Cortex of kidney (tissue), 1 donor: ENCODE measurements at places on chromosomes 6 and 20.

- DNase-seq: no peak
Observed at GRCh38 chr20:9578594-9578993, 64.2 kb downstream of the LAMP5 start.

DNA sequence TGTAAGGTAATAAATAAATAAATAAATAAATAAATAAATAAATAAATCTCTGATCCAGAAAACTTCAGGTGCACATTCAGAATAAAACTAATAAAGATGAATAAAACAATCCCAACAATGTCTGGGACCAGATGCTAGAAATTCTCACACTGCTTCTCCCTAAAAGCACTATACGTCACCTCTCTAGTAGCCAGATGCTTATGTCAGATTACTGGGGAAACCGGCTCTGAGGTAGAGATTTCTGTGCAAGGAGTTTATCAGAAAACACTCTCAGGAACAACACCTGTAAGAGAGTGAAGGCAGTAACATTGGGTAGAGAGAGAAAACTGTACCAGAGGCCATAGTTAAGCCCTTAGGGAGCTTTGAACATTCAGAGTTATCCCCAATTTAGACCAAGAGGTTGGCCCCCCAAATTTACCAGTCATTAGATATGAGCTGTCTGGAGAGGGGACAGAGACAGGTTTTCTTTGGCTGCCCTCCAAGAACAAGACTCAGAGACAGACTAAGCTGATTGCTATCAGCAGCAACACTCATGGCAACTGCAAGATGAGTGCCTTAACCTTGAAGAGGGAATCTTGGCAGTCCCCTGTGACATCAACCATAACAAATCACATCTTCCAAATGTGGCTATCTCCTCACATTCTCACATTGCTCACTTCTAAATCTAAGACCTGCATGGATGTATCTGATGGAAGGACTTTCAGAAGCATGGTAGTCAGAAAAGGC lies 151.2 kb upstream of the BMP5 start:
- DNase-seq: no peak

- DNase-seq: no peak
Observed at GRCh38 chr20:3492669-3493068, 21.9 kb downstream of the ATRN start.

DNA sequence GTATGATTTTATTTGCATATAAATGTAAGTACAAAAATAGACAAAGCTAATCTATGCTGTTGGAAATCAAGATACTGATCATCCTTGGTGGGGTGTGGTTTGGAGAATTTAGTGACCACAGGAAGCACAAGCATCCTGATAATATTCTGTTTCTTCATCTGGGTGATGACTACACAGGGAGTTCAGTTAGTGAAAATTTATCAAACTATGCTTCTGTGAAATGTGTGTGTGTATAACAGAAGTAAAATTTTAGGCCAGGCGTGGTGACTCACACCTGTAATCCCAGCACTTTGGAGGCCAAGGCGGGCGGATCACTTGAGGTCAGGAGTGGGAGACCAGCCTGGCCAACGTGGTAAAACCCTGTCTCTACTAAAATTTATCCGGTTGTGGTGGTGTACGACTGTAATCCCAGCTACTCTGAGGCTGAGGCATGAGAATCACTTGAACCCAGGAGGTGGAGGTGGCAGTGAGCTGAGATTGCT lies 20.6 kb downstream of the ENPP3 start:
- DNase-seq: no peak

DNA sequence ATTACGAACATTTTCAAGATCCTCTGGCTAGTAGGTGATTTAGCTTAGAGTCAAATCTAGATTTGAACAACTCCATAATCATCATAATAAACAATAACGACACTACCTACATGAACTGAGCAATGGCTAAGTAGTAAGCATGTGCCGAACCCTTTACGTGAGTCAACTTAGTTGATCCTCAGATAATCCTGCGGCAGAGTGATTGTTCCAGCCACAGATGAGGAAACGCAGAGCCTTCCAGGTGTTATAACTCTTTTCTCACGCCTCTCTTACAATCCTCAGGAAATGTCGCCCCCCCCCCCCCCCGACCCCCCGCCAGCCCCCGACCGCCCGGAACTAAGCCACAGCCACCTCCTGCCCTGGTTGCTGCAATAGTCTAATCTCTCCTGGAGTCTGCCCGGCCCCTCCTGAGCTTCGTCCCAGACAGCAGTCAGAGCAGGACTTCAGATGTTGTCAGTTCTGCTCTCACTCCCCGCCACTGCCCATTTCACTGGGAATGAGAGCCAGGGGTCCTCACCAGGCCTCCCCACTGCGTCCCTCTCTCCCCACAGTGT lies 141.5 kb upstream of the AGPAT4 start:
- no peak for DNase-seq

GRCh38 chr6:160258346-160259142 lies at the start of gene SLC22A2:
Gene SLC22A2, minus strand, starts transcription at chr6:160258821. Its CDS starts 64 bp downstream, at chr6:160258757.
- DNase-seq: no peak

DNA sequence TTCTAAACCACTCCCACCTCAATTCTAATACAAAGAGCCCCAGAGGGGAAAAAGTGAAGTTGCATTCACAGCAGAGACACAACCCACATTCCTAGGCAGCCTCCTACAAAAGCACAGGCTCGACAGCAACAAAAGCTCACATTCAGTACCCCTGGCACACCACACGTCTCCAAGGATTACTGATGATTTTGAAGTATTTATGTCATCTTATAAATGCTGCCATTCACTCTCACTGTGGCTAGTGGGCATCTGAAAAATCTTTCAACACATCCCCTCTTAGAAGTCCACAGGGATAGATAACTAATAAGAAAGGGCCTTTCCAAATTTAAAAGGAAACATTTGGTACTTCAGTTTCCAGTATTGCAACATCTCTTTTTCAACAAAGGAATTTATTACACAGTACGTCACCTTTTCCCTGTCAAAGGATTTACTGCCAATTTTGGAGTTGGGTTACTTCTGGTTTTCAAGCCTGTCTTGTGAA lies 146.7 kb downstream of the TASP1 start:
- no peak for DNase-seq

DNA sequence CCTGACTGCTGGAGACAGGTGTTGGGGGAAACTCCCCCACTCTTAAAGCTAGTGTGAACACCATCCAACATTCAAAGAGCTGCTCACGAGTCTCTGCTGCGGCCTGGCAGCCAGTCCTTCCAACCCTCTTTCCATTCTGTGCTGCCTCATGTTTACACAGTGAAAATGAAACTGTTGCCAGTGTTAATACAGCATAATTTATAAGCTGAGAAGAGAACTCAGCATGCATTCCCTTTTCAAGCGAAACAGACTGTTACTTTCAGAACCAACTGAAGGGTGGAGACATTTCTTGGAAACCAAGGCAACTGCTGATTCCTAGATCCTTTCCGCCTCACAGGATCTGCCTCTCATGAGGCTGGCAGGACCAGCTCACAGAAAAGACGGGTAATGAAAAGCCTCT lies 533.8 kb upstream of the ID4 start:
- DNase-seq: no peak

DNA sequence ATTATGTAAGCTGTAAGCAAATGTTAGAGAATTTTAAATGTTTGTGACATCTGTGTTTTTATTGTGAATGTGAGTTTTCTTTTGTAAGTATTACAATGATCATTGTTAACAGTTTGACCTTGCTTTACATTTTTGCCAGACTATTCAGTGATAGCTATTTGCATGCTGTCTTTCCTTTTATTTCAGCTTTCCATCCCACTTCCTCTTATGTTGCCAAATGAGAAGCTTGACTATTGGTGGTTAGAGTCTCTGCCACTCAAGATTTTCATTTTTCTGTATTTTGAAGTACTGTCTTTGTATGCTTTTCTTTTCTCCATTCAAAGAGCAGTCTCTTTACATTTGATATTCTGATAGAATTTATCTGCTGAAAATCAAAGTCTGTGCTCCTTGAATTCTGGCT lies 104.1 kb downstream of the PRIM2 start:
- no peak for DNase-seq

- no peak for DNase-seq
Observed at GRCh38 chr20:5927749-5928462, 22.4 kb downstream of the TRMT6 start.

- DNase-seq: no peak
Observed at GRCh38 chr6:1613688-1614447, 4.2 kb downstream of the FOXC1 start.

DNA sequence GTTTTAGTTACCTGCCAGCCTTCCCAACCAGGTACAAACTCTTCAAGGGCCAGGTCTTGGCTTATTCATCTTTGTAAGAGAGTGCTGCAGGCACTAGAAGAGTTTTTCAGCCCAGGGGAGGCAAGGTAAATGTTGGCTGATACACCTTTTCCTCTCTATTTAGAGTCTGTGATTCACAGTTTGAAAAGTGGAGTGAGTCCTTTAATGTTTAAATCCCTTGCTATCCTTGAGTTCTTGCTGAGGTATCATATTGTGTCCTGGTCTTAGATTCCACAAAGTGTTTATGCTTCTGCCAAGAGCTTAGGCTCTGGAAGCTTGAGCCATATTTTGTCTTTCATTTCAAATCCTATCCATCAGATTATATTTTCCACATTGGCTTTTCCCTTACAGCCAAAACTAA lies 52.8 kb upstream of the CITED2 start:
- no peak for DNase-seq

DNA sequence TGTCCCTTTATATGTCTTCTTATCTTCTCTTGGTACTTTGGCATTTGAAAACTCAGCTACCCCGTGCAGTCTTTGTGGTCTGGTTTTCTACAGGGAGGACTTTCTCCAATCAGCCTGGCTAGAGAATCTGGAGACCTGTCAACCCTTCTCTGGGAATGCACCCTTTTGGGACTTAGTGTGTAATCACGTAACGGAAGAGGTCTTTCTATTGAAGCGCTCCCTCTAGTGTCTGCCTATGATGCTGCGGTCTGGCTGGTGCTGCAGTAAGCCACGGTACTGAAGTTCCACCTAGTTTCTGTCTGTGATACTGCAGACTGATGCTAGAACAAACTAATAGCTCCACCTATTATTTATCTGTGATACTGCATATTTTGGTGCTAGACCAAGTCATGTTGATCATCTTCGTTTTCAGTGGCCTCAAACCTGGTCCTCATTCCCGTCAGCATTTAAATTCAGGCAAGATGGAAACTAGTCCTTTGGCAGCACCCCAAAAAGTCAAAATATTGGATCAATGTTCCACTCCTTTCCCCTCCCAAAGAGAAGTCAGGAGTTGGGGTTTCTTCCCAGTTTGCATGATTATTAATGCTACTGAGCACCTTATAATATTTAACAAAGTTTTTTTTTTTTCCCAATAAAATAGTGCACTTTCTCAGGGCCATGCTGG lies 12.5 kb upstream of the SIRPB2 start:
- no peak for DNase-seq

- DNase-seq: no peak
Observed at GRCh38 chr6:28675600-28675999, 149.9 kb downstream of the GPX5 start.

DNA sequence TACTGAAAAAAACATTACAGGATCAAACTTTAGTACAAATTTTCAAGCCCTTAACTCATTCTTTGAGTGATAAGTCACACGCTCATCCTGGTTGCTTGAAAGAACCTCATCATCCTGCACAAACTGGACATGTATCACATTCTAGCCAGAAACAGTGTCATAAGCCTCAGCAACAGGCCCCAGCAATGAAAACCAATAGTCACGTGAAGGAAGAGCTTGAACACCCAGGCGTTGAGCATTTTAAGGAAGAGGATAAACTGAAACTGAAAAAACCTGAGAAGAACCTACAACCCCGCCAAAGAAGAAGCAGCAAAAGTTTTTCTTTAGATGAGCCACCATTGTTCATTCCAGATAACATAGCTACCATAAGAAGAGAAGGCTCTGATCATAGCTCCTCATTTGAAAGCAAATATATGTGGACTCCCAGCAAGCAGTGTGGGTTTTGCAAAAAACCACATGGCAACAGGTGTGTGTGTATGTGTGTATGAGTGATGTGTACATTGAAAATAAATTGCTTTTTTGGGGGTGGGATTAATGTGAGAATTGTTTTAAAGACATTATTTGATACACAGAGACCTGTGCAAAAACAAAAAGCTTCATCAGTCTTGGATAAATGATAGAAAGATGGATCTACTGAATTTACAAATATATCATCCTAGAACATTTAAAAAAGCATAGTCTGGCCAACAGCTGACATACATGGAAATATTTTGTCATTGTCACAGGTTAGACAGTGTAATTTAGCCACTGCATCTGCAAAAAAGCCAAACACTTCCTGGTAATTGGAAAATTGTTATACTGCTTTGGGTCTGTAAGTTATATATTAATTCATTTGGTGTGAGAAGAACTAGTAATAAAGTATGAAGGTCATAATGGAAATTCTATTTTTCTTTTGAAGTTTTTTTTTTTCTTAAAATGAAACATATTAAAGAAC lies 50.1 kb downstream of the PHF3 start:
- no peak for DNase-seq

- DNase-seq: no peak
Observed at GRCh38 chr6:69917834-69918233, 51.5 kb downstream of the COL19A1 start.

DNA sequence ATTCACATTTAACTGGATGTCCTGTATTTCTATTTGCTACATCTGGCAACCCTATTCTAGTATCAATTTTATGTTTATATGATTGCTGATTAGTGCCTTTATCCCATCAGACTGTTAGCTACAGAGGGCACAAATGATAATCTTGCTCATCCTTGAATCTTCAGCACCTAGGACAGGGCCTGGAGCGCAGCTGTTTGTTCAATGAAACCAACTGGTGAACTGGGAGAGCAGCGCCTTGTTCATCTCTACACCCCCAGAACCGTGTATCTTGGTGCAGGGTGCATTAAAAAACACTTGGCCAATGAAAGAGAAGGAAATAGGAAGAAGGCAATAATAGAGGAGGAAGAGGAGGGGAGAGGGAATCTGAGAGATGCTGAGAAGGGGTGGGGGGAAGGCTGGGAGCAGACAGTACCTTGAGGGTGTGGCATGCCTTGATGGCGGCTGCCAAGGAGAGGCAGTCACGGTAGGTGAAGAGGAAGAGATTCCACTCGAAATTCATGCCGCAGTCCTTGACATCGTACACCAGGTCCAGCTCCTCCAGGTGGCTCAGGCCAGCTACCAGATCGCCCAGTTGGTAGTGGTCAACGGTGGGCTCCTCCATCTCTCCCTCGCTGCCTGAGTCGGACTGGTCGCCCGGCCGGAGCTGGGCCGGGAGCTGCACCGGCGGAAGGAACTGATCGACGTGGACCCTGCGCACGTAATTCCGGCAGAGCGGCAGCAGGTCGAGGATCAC lies 15.5 kb downstream of the TMEM151B start:
- no peak for DNase-seq

GRCh38 chr6:154842833-154843232 lies 109.6 kb downstream of the SCAF8 start:
- DNase-seq: no peak

DNA sequence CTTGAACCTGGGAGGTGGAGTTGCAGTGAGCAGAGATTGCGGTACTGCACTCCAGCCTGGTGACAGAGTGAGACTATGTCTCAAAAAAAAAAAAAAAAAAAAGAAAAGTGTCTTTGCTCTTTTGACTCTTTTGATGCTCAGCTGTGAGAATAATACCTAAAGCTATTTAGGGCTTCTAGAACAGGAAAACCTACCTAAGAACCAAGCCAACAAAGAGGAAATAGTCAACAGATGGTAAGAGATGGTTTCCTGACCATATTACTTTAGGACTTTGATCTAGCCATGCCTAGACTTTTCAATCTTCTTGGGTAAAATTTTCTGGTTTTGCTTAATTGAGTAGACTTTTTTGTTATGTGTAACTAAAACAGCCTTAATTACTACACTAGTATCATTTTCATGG lies 508.1 kb downstream of the EPHA7 start:
- no peak for DNase-seq

GRCh38 chr6:52089758-52090348 lies 2.4 kb upstream of the PKHD1 start:
- no peak for DNase-seq
